ENCODE measurements at places on chromosomes 6 and 20. TPM values are rescaled to one million over a fixed set of nuclear protein-coding genes. Genes with fewer than 3 reads are reported as not detected.
A peak's percentile ranks its signal among the peaks of the same experiment; 100 is the strongest.

- H3K27me3 ChIP-seq = no peaks in the 10 kb centered on the region
- DNase-seq = no peak
- no peaks in the 10 kb centered on the region for H3K4me1 ChIP-seq
- H3K27ac ChIP-seq = no peak overlapping the region
- H3K36me3 ChIP-seq = no peaks in the 10 kb centered on the region
- H3K4me3 ChIP-seq = no peak overlapping the region
Measured at GRCh38 chr6:92150553-92150952, 1268.8 kb downstream of the EPHA7 start.

Gene VSX1
- not detected for total RNA-seq

DNA sequence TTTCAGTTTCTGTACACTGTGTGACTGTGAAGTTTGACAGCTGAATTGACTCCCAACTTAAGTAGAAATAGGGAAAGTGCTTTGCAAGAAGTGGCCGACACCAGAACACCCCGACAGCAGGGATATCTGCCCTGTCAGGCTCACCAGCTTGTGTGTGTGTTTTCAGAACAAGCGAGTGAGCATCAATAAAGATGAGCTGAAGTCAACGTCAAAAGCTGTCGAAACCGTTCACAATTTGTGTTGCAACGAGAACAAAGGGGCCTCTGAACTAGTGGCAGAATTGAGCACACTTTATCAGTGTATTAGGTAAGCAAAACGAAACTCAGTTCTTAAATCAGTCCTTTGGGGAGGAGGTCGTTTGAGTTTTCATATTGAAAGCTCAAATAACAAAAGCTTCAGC lies 10.7 kb downstream of the NELFCD start:
- H3K4me3 ChIP-seq = no peak overlapping the region
- no peak overlapping the region for H3K27ac ChIP-seq
- no peaks in the 10 kb centered on the region for H3K27me3 ChIP-seq

DNA sequence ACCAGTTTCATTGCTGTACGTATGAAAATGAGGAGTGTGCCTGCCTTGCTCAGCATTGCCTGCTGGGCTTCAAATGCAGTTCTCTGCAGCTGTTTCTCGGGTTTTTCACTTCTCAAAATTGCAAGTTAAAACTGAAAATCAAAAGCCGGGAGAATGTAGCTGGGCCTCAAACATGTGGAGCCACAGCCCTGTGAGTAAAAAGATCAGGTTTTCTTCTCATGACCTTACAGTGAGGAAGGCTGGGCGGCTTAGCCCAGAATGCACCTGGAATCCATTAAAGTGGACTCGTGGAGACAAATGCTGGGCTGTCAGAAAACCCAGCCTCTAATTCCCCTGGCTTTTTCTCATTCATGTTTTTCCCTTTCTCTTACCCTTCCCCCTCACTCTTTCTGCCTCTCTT lies 34.4 kb downstream of the DSE start:
- no peaks in the 10 kb centered on the region for H3K27me3 ChIP-seq
- no peaks in the 10 kb centered on the region for H3K36me3 ChIP-seq
- H3K4me1 ChIP-seq = no peaks in the 10 kb centered on the region

Gene PDYN
- total RNA-seq = not detected

DNA sequence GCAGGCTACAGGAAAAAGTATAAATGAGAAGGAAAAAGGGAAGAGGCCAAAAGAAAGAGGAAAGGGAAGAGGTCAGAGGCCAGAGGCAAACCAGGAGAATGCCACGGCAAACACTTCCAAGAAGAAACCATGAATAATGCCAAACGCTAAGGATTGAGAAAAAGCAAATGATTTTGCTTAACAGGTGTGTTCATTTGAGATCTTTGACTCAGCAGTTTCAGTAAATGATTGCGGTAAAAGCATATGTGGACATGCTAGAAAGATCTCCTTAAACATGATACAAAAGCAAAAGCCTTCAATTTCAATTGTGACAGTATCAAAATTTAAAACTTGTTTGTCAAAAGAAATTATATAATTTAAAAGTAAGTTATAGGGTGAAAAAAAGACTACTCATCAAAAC lies 70.6 kb downstream of the UBE3D start:
- no peak overlapping the region for H3K27ac ChIP-seq
- no peaks in the 10 kb centered on the region for H3K4me1 ChIP-seq
- DNase-seq = no peak
- H3K27me3 ChIP-seq = no peaks in the 10 kb centered on the region

GRCh38 chr6:135066806-135067205 lies 12.2 kb upstream of the HBS1L start:
- H3K36me3 ChIP-seq = no peaks in the 10 kb centered on the region
- no peak overlapping the region for H3K4me3 ChIP-seq
- no peaks in the 10 kb centered on the region for H3K4me1 ChIP-seq
- H3K27me3 ChIP-seq = no peaks in the 10 kb centered on the region

- H3K4me1 ChIP-seq = no peaks in the 10 kb centered on the region
- H3K27ac ChIP-seq = no peak overlapping the region
- DNase-seq = no peak
Measured at GRCh38 chr6:142707255-142707654, 237.7 kb downstream of the HIVEP2 start.

GRCh38 chr6:118896339-118897136 lies 2.6 kb downstream of the ASF1A start:
- no peaks in the 10 kb centered on the region for H3K4me1 ChIP-seq
- H3K27ac ChIP-seq = no peak overlapping the region
- no peak for DNase-seq
- H3K36me3 ChIP-seq = no peaks in the 10 kb centered on the region

Gene PHF3
- total RNA-seq = 68.9 TPM

- H3K27ac ChIP-seq = no peak overlapping the region
- no peaks in the 10 kb centered on the region for H3K4me1 ChIP-seq
- no peaks in the 10 kb centered on the region for H3K27me3 ChIP-seq
- no peak for DNase-seq
Measured at GRCh38 chr6:44906761-44907160, 421.4 kb upstream of the RUNX2 start.

DNA sequence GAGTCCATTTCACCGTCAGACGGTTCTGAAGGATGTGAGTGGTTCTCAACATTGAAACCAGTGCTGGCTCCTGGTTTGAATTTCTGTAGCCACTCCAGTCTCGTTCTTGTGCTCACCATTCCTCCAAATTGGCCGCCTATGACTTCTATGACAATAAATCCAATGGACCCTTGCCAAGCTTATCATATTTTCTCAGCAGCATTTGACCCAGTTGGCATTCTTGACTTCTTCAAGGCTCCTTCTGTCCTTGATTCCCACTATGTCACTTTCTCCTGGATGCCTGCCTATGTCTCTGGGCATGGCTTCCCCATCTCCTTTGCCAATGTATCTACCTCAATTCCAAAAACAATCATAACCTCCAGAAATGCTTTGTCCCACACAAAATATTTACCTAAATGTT lies 756.0 kb upstream of the NRSN1 start:
- no peak overlapping the region for H3K27ac ChIP-seq
- no peaks in the 10 kb centered on the region for H3K4me1 ChIP-seq
- no peak overlapping the region for H3K4me3 ChIP-seq
- no peaks in the 10 kb centered on the region for H3K27me3 ChIP-seq

- no peaks in the 10 kb centered on the region for H3K27me3 ChIP-seq
- peak overlapping the region; percentile 100 for H3K27ac ChIP-seq
- DNase-seq = peak; percentile 71
- peak overlapping the region; percentile 98 for H3K4me3 ChIP-seq
- peaks cover 3% of the 10 kb centered on the region for H3K36me3 ChIP-seq
Measured at GRCh38 chr20:45934046-45934585, 367 bp upstream of the PCIF1 start.

Gene SGK2
- 82.3 TPM for total RNA-seq

DNA sequence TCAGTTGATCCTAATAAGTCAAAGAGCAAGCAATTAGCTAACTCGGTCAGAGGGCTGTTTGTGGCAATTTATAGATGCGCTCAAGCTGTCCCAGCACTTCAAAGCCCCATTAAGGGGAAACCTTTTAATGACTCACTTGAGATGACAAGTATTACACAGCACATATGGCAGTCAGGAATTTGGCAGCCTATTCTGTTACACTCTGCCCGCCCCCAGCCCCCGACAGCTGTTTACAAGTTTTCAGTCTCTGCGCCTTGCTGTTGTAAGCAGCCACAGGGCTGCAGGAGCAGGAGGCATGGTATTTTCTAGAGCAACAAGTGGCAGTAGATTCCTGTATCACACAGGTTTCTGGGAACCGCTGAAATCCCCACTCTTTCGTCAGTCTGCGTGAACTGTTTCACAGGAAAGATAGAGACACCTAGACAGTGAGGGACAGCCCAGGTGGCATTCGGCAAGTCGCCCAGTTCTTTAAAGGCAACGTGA lies 263.0 kb downstream of the FOXC1 start:
- DNase-seq = no peak
- no peak overlapping the region for H3K27ac ChIP-seq
- H3K4me3 ChIP-seq = no peak overlapping the region
- H3K36me3 ChIP-seq = no peaks in the 10 kb centered on the region
- H3K27me3 ChIP-seq = no peaks in the 10 kb centered on the region

- peak overlapping the region; percentile 33 for H3K27ac ChIP-seq
- H3K4me3 ChIP-seq = no peak overlapping the region
- H3K4me1 ChIP-seq = peaks cover 6% of the 10 kb centered on the region
- no peak for DNase-seq
Measured at GRCh38 chr6:139539852-139540251, 165.4 kb upstream of the CITED2 start.

Gene TRIM38
- 13.4 TPM for total RNA-seq

DNA sequence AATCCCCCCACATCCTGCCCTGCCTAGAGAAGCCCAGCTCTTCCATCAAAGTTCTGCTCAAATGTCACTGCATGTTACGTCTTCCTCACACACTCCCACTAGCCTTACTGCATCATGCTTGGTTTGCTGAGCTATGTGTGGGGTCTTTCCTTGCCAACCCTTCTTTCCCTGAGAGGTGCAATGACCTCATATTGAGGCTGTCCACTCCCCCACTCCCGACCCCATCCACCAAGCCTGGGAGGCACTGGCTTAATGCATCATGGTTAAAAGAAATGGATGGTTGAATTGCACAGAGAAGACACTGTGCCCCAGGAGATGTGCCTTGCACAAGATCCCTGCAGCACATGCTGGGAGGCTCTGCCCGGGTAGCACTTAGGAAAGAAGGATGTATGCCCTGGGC lies 7.7 kb upstream of the IRF4 start:
- no peak overlapping the region for H3K4me3 ChIP-seq
- no peak overlapping the region for H3K27ac ChIP-seq
- DNase-seq = no peak
- H3K36me3 ChIP-seq = no peaks in the 10 kb centered on the region
- no peaks in the 10 kb centered on the region for H3K4me1 ChIP-seq

Gene RNF182
- not detected for total RNA-seq

GRCh38 chr6:37314487-37315156 lies 39.2 kb upstream of the RNF8 start:
- peaks cover 6% of the 10 kb centered on the region for H3K36me3 ChIP-seq
- peak; percentile 28 for DNase-seq
- no peaks in the 10 kb centered on the region for H3K4me1 ChIP-seq
- no peak overlapping the region for H3K27ac ChIP-seq
- no peak overlapping the region for H3K4me3 ChIP-seq

DNA sequence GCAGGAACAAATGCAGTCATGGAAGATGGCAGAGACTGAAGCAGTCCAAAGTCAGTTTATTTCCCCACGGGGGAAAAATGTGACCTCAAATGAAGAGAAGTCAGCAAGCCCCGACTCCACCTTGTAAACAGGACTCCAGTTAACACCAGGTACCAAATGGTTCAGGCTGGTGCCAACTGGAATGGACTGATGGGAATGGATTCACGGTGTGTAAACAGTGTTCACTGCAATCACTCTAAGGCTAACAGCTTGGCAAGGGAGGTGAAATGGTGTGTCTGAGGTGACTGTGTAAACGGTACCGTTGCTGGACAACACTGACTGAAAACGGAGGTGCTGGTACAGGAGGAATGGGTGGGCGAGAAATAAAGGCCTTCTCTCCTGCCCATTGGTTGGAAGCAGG lies 12.0 kb downstream of the PLAGL2 start:
- no peaks in the 10 kb centered on the region for H3K27me3 ChIP-seq
- H3K4me1 ChIP-seq = no peaks in the 10 kb centered on the region
- H3K36me3 ChIP-seq = peaks cover 10% of the 10 kb centered on the region
- DNase-seq = no peak
- H3K4me3 ChIP-seq = no peak overlapping the region
- H3K27ac ChIP-seq = no peak overlapping the region

Gene IL17F
- total RNA-seq = not detected

- H3K4me3 ChIP-seq = no peak overlapping the region
- H3K27ac ChIP-seq = no peak overlapping the region
- no peaks in the 10 kb centered on the region for H3K36me3 ChIP-seq
- no peak for DNase-seq
Measured at GRCh38 chr6:6925391-6926164, 182.2 kb upstream of the RREB1 start.

- H3K4me1 ChIP-seq = no peaks in the 10 kb centered on the region
- no peak overlapping the region for H3K4me3 ChIP-seq
- no peak overlapping the region for H3K27ac ChIP-seq
- no peaks in the 10 kb centered on the region for H3K36me3 ChIP-seq
Measured at GRCh38 chr6:12849809-12850198, 133.2 kb downstream of the PHACTR1 start.

GRCh38 chr6:158805698-158806377 lies 13.3 kb downstream of the EZR start:
- no peak for DNase-seq
- H3K36me3 ChIP-seq = no peaks in the 10 kb centered on the region
- no peaks in the 10 kb centered on the region for H3K27me3 ChIP-seq
- peaks cover 22% of the 10 kb centered on the region for H3K4me1 ChIP-seq

DNA sequence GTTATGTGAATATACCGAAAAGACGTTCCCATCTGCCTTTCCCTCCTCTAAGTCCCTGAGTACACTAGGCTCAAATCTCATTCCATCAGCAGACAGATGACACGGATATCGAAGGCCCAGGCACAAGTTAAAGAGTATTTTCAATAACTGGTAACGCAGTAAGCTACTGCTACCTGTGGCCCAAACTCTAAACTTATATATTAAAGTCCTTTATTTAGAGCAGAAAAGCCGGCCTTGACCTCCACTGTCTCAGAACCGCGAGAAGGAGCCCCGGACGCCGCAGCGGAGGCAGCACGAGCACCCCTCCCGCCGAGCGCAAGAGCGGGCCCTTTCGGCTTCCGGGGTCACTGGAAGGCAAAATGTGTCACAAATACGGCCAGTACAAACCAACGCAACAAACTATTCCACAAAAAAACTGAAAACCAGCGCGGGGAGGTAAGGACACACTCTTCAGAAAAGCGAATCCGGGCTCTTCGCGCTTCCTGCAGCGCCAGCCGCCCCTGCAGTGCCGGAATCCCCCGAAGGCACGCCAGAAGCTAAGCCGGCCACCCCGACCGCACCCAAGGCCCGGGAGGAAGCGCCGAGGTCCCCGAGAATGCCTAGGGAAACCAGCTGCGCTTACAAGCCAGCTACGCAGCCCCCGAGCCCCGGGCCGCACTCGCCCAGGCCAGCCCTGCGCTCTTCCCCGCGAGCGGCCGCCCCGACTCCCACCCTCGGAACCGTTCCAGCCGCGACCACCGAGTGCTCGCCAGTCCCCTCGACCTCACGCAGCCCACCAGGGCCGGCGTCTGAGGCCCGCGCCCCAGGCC lies 681 bp downstream of the DIDO1 start:
- no peaks in the 10 kb centered on the region for H3K27me3 ChIP-seq
- peak overlapping the region; percentile 98 for H3K4me3 ChIP-seq
- H3K4me1 ChIP-seq = peaks cover 50% of the 10 kb centered on the region
- no peaks in the 10 kb centered on the region for H3K36me3 ChIP-seq

- no peak overlapping the region for H3K4me3 ChIP-seq
- no peak overlapping the region for H3K27ac ChIP-seq
- H3K27me3 ChIP-seq = no peaks in the 10 kb centered on the region
- no peak for DNase-seq
- no peaks in the 10 kb centered on the region for H3K36me3 ChIP-seq
Measured at GRCh38 chr20:50107796-50108331, 5.1 kb downstream of the UBE2V1 start.

Gene HTR1E
- total RNA-seq = not detected

Gene AK9
- total RNA-seq = 5.7 TPM

Measured in colonic mucosa (tissue), 4 donors.